ENCODE measurements at places on chromosomes 1 and 21.

GRCh38 chr21:41032541-41032940 lies 135.4 kb upstream of the BACE2 start:
- DNase-seq, result peak; percentile 30

GRCh38 chr1:228490120-228491078 lies 3.2 kb downstream of the RNF187 start:
- DNase-seq, result no peak

DNA sequence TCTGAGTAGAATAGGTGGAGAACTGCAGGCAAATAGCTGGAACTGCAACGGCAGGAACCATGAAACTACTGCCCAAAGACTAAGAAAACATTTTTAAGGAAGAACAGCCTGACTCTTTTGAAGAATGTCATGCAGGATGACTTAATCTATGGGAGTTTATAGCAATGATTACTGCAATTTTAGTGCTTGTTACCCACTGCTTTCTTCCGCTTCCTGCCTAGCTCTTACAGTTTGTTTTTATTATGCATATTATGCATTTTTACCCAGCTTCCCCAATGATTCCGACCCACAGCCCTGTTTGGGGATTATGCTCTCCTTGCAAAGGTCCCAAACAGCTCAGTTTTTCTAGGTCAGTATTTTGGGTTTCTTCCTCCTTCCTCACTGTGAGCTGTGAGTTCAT lies 71.2 kb downstream of the PCNX2 start:
- no peak for DNase-seq

DNA sequence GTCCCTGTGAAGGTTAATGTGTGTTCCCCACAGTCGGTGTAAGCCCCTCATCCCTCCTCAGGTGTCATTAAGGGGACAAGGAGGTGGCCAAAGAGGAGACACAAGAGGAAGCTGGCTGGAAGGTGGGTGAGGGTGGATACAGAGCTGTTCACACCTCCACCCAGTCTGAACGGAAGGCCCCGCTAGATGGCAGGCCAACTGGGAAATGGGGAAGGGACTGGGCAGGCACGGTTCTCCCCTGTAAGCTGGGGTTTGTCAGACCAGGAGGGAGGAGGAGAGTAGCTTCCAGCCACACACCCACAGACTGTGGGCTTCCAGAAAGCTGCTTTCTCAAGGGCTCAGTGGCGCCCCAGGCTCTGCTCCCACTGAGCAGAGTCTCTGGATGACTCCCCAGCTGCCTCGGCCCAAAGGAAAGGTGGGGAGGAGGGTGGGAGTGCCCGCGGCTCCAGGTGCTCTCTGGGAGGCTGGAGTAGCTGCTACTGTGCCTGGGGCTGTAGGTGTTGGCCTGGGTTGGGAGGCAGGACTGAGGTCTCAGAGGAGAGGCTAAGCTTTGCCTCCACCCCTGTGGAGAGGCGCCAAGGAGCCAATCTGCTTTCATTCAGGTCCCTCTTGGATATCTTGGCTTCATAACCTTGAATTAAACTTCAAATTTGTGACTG lies 41.2 kb downstream of the PCP4 start:
- no peak for DNase-seq

DNA sequence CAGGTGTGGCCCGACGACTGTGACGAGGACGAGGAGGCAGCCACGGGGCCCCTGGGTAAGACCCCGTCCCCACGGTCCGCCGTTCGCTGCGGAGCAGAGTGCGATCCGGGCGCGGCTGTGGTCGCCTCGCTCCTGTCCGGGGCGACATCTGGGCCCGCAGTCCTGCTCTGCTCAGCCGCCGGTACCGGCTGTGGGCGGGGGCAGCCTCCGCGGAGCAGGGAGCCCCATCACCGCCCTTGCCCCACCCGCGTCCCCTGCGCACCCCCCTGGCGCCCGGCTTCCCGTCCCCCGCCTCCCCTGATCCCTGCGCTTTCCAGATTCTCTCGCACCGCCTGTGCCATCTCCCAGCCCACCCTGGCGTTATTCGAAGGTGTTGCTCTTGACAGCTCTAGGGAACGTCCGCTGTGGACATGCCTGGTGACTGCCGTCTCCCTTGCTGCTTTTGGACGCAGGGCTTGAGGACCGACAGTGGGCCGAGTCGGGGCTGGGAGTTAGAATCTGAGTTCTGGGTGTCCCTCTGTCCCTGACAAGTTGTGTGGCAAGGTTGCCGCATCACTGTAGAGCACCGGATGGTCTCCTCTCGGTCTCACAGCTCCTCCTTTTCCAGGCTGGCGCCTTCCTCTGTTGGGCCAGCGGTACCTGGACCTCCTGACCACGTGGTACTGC lies 596 bp downstream of the TOR3A start:
- DNase-seq, result no peak
